ENCODE measurements at places on chromosomes 11 and 22. TPM values are rescaled to one million over a fixed set of nuclear protein-coding genes. Genes with fewer than 3 reads are reported as not detected.

DNA sequence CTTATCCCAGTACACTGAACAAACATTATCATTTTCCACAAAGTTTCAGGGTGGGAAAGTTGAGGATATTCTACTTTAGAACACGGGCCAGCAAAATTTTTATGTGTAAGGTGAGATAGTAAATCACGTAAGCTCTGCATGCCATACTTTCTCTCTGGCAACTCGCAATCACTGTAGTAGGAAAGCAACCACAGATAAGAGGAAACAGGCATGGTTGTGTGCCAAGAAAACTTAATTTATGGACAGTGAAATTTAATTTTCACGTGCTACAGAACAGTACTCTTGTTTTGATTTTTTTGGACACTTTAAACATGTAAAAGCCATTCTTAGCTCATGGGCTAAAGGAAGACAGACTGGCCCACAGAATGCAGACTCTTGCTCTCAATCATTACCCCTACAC is 82.5 kb downstream of the LARGE1 start:
- H3K4me1 ChIP-seq, result no peaks in the 10 kb centered on the region
- H3K27me3 ChIP-seq, result no peaks in the 10 kb centered on the region
- DNase-seq, result no peak
- H3K4me3 ChIP-seq, result no peak overlapping the region
- H3K36me3 ChIP-seq, result no peaks in the 10 kb centered on the region
- no peak overlapping the region for H3K27ac ChIP-seq

GRCh38 chr11:2690596-2691354 is 9.0 kb downstream of the KCNQ1OT1 start:
- no peaks in the 10 kb centered on the region for H3K27me3 ChIP-seq
- H3K27ac ChIP-seq, result no peak overlapping the region
- no peak overlapping the region for H3K4me3 ChIP-seq
- no peaks in the 10 kb centered on the region for H3K4me1 ChIP-seq
- no peaks in the 10 kb centered on the region for H3K36me3 ChIP-seq

- H3K36me3 ChIP-seq, result no peaks in the 10 kb centered on the region
- no peak for DNase-seq
- no peak overlapping the region for H3K4me3 ChIP-seq
- no peaks in the 10 kb centered on the region for H3K4me1 ChIP-seq
- no peak overlapping the region for H3K27ac ChIP-seq
Observed at GRCh38 chr22:22452996-22453686, 55.4 kb downstream of the ZNF280B start.

DNA sequence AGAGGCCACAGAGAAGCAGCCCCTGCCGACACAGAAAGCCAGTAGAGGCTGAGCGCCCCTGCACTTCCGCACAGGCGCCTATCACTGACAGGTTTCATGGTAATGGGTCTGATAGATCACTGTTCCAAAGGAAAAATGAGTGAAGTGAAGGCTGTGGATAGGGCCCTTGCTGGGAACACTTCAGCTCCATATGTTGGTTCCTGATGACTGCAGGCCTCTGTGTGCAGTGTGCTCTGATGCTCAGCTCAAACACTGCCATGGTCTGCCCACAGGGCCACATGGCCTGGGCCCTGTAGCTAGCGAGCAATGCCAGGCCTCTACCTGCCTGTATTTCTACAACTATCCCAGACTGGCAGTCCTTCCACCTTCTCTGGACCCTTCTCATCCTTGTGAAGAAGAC is 62.7 kb upstream of the CLTCL1 start:
- no peaks in the 10 kb centered on the region for H3K27me3 ChIP-seq
- no peak overlapping the region for H3K4me3 ChIP-seq
- H3K4me1 ChIP-seq, result no peaks in the 10 kb centered on the region
- no peak for DNase-seq
- H3K27ac ChIP-seq, result no peak overlapping the region

DNA sequence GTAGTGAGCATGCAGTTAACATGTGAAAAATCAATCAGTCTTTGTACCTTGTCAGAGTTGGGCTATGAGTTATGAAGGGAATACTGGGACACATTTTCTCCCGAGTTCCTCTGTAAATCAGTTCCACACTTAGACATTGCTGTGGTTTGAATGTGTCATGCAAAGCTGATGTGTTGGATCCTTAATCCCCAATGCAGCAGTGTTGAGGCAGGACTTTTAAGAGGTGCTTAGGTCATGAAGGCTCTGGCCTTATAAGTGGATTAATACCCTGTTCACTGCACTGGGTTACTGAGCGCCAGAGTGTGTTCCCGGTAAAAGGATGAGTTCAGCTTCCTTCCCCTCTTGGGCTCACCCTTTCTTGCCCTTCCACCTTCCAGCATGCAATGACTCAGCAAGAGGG is 742.1 kb upstream of the TENM4 start:
- no peak overlapping the region for H3K4me3 ChIP-seq
- no peaks in the 10 kb centered on the region for H3K27me3 ChIP-seq
- no peaks in the 10 kb centered on the region for H3K4me1 ChIP-seq

GRCh38 chr11:69920345-69921127 is 101.3 kb upstream of the FGF3 start:
- H3K4me3 ChIP-seq, result no peak overlapping the region
- H3K4me1 ChIP-seq, result no peaks in the 10 kb centered on the region
- DNase-seq, result peak; percentile 60
- no peak overlapping the region for H3K27ac ChIP-seq
- peaks cover 50% of the 10 kb centered on the region for H3K27me3 ChIP-seq

DNA sequence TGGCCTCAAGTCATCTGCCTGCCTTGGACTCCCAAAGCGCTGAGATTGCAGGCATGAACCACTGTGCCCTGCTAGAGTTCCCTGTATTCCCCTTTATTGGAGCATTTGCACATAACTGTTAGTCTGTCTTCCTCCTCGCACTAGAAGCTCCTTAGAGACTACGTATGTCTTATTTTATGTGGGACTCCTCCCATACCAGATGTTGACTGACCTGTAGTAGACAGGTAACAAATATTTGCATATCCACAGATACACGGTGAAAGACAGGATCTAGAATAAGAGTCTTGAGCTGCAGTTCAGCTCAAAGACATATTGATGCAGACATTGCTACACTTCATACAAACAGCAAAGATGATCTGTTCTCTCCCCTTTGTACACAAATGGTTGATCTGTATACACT is 40.7 kb downstream of the SWAP70 start:
- H3K36me3 ChIP-seq, result no peaks in the 10 kb centered on the region
- H3K4me1 ChIP-seq, result no peaks in the 10 kb centered on the region
- H3K4me3 ChIP-seq, result no peak overlapping the region
- H3K27ac ChIP-seq, result no peak overlapping the region
- no peak for DNase-seq

DNA sequence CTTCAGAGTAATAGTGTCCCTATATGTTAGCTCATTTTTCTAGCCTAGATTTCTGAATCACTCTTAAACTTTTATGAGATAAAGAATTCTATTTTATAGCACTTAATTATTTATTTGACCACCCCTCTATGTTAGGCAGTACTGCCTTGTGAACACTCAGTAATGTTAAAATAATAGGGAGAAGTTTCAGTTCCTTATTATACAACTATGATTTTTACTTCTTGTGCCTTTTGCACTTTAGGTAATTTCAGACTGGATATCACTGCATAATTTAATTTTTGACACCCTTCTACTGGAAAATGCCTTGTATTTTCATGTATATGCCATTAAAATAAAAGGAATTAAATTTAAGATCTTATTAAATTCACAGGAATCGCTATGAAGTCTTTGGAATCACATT is 3.1 kb downstream of the BCO2 start:
- H3K27ac ChIP-seq, result no peak overlapping the region
- no peaks in the 10 kb centered on the region for H3K36me3 ChIP-seq
- DNase-seq, result no peak
- H3K4me3 ChIP-seq, result no peak overlapping the region
- no peaks in the 10 kb centered on the region for H3K27me3 ChIP-seq

- H3K27ac ChIP-seq, result no peak overlapping the region
- no peak overlapping the region for H3K4me3 ChIP-seq
- no peaks in the 10 kb centered on the region for H3K27me3 ChIP-seq
- no peaks in the 10 kb centered on the region for H3K4me1 ChIP-seq
- DNase-seq, result no peak
Observed at GRCh38 chr11:99240192-99241030, 219.7 kb downstream of the CNTN5 start.

DNA sequence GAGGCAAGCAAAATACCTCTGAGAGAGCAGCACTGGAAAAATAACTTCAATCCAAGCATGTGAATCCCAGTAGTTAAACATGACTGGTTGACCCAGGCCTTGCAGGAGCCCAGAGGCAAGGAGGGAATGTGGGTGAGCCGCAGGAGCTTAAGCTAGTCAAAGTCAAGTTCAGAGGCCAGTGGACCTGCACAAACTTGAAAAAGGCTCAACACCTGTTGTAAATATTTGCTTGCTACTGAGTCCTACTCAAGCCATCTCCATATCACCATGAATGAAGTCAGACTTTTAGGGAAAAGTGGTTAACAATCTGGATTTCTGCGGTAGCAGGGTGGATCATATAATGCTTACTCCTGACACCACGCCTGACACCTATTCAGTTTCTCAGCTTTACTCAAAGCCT is 4.8 kb upstream of the CAT start:
- H3K27me3 ChIP-seq, result no peaks in the 10 kb centered on the region
- no peak overlapping the region for H3K27ac ChIP-seq
- no peaks in the 10 kb centered on the region for H3K4me1 ChIP-seq
- H3K36me3 ChIP-seq, result no peaks in the 10 kb centered on the region
- no peak overlapping the region for H3K4me3 ChIP-seq

GRCh38 chr11:73160005-73160760 is 18.1 kb upstream of the FCHSD2 start:
- peaks cover 30% of the 10 kb centered on the region for H3K4me1 ChIP-seq
- no peaks in the 10 kb centered on the region for H3K36me3 ChIP-seq
- H3K27me3 ChIP-seq, result no peaks in the 10 kb centered on the region
- peak; percentile 52 for DNase-seq

DNA sequence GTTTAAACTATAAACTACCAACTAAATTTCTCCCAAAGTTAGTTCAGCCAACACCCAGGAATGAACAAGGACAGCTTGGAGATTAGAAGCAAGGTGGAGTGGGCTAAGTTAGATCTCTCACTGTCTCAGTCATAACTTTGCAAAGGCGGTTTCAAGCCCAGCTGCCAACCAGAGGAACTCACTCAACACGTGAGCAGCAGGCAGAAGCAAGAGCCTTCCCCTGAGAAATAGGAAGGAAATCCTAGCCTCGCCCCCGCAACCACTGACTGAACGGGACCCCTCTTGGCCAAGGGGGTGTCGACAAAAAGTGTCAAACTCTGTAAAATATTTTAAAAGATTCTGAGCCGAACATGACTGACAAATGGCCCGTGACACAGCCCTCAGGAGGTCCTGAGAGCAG is 4.4 kb upstream of the KRTAP5-9 start:
- no peaks in the 10 kb centered on the region for H3K36me3 ChIP-seq
- H3K4me3 ChIP-seq, result no peak overlapping the region
- H3K27ac ChIP-seq, result no peak overlapping the region
- peaks cover 6% of the 10 kb centered on the region for H3K27me3 ChIP-seq

DNA sequence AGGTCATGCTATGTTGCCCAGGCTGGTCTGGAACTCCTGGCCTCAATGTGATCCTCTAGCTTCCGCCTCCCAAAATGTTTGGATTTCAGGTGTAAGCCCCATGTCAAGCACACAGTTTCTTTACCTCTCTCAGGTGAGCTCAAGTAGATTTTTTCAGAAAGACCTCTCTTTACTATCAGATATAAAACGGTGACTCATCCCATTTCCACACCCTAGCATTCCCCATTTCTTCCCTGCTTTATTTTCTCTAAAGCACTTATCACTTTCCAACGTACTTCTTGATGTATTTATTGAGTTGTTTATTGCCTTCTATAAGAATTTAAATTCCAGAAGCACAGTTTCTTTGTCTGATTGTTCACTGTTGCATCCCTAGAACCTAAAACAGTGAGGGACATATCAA is 3.7 kb downstream of the TSG101 start:
- DNase-seq, result no peak
- H3K27me3 ChIP-seq, result no peaks in the 10 kb centered on the region
- peaks cover 27% of the 10 kb centered on the region for H3K4me1 ChIP-seq

GRCh38 chr11:70604630-70605467 is 206.5 kb downstream of the CTTN start:
- H3K36me3 ChIP-seq, result no peaks in the 10 kb centered on the region
- H3K27me3 ChIP-seq, result peaks cover 4% of the 10 kb centered on the region
- H3K27ac ChIP-seq, result no peak overlapping the region
- no peaks in the 10 kb centered on the region for H3K4me1 ChIP-seq
- no peak for DNase-seq
- H3K4me3 ChIP-seq, result no peak overlapping the region

GRCh38 chr11:112784323-112785073 is 176.7 kb upstream of the NCAM1 start:
- DNase-seq, result peak; percentile 88
- peak overlapping the region; percentile 6 for H3K4me3 ChIP-seq
- no peaks in the 10 kb centered on the region for H3K4me1 ChIP-seq
- H3K36me3 ChIP-seq, result no peaks in the 10 kb centered on the region
- H3K27me3 ChIP-seq, result no peaks in the 10 kb centered on the region

DNA sequence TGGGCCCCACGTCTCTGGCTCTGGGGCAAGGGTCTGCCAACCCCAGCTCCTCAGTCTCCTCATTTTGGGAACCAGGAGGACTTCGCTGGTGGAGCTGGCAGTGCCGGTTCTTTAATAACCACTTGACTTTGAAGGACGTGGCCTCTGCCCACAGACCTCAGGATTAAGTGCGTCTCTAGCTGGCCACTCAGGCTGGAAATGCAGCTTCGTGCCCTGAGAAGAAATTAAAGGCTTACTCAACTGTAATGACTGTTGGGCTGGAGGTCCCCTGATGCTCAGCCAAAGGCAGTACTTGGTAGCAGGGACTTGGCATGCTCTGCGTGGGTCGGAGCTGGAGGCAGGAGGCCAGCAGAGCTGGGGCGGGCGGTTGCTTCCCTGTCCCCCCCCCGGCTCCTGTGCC is 16.7 kb upstream of the PARVG start:
- H3K4me3 ChIP-seq, result no peak overlapping the region
- H3K27ac ChIP-seq, result no peak overlapping the region
- H3K27me3 ChIP-seq, result no peaks in the 10 kb centered on the region
- no peaks in the 10 kb centered on the region for H3K36me3 ChIP-seq
- no peak for DNase-seq

DNA sequence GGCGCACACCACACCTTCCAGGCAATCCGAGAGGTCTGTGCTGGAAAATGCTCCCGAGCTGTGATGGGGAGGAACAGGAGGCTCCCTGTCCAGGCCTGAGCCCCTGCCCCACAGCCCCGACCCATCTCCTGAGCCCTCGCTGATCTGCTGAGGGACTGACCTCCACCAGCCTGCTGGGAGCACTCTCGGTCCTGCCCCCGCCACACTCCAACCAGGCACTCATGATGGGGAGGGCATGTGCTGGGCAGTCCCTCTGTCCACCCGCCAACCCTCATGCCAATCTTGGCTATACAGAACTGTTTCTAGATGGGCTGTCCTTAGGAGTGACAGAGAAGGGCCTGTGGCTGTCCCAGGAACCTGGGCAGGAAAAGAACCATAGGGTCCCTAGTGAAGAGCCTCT is 70.8 kb downstream of the TRMU start:
- H3K27ac ChIP-seq, result no peak overlapping the region
- no peaks in the 10 kb centered on the region for H3K27me3 ChIP-seq
- DNase-seq, result no peak
- no peaks in the 10 kb centered on the region for H3K36me3 ChIP-seq
- H3K4me1 ChIP-seq, result no peaks in the 10 kb centered on the region

EML3 gene
- 34.1 TPM for total RNA-seq

FOXRED1 gene
- total RNA-seq, result 14.5 TPM

GAS2 gene
- 4.8 TPM for total RNA-seq

OR10A2 gene
- not detected for total RNA-seq

GNG3 gene
- total RNA-seq, result 2.8 TPM

ANKK1 gene
- total RNA-seq, result not detected

OR10A6 gene
- not detected for total RNA-seq

GGTLC3 gene
- not detected for total RNA-seq

SLC22A9 gene
- total RNA-seq, result not detected
